Stimulated activated CD8-positive, alpha-beta memory T cell treated with anti-CD3 and anti-CD28 coated beads, Interleukin-4, amount 100 ng/mL, for 1 hour (primary cell): ENCODE measurements at places on chromosomes 16 and 17.

- DNase-seq: no peak
Measured at GRCh38 chr16:3012246-3012645, 477 bp upstream of the CLDN9 start.

- DNase-seq: no peak
Measured at GRCh38 chr16:12201866-12202265, 225.3 kb downstream of the SNX29 start.

DNA sequence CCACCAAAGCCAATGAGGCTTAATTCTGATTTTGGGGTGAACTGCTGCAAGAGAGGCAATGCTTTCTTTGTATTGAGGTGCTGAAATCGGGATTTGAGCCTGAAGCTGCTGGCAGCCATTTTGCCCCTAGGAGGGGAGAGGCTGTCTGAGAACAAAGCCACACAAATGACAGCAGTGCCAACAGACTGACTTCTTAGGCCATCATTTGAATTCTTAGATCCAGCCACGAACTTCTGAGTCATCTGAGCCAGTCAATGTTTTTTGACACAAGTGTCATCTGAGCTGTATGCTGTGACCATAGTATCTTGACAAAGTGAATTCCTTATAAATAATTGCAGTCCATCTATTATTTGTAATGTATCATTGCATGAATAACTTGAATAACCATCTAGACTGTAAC is 29.0 kb downstream of the HYDIN start:
- DNase-seq: no peak

GRCh38 chr16:81610144-81610842 is 165.7 kb downstream of the CMIP start:
- no peak for DNase-seq

DNA sequence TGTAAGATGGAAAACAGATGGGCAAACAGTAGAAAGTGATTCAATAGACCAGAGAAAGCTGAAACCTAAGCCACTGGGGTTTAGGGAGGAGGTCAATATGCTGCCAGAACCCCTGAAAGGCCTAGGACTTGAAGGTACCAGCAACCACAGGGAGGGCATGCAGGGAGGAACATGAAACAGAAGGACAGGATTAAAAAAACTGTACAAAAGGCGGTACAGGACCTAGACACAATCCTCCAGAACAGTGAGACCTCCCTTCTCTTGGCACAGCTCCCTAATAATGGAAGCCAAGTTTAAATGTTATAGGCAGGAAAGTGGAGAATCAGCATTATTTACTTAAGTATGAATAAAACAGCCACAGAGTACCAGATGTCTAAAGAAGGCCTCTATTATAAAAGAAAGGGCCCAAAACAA is 105.5 kb downstream of the SPAG9 start:
- no peak for DNase-seq

DNA sequence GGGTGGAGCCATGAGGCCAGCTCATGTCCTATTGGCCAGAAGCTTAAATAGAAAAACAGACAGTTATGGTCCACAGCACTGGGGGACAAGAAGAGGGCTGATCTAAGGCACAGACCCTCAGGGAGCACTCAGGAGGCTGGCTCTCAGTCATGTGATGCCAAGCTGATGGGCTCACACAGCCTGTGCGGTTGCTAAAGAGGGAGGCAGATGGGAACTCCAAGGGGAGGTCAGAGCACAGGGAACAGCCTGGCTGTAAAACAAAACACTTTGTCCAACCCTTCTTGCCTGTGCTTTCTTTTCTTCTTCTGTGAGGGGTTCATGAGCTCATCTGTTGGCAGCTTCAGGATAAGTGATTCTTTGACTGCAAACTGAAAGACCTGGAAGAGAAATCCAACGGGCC is 27.2 kb downstream of the CNTNAP1 start:
- no peak for DNase-seq

GRCh38 chr17:45782889-45783592 is 1.1 kb upstream of the CRHR1 start:
- DNase-seq: no peak

GRCh38 chr17:77233635-77234334 is 93.0 kb downstream of the SEC14L1 start:
- DNase-seq: no peak

GRCh38 chr16:13996778-13997288 is 74.3 kb upstream of the MRTFB start:
- DNase-seq: no peak

DNA sequence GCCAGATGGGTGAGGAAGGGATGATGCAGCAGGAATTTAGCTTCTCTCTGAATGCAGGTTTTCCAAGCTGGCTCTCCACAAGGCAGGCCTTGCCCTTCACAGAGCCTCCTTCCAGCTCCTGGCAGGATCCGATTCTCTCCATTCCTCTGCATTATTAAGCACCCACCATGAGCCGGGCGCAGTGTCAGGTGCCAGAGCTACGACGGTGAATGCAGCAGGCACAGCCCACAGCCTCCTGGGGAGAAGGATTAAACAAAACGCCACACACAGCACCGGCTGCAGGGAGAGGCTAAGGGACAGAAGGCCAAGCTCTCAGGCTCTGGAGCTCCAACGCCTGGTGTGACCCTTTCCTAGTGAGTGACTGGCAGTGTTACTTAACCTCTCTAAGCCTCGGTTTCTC is 7.1 kb upstream of the MT2A start:
- no peak for DNase-seq

- DNase-seq: no peak
Measured at GRCh38 chr17:62899361-62899760, 66.7 kb upstream of the TANC2 start.

- no peak for DNase-seq
Measured at GRCh38 chr16:7392206-7392605, 59.6 kb downstream of the RBFOX1 start.

DNA sequence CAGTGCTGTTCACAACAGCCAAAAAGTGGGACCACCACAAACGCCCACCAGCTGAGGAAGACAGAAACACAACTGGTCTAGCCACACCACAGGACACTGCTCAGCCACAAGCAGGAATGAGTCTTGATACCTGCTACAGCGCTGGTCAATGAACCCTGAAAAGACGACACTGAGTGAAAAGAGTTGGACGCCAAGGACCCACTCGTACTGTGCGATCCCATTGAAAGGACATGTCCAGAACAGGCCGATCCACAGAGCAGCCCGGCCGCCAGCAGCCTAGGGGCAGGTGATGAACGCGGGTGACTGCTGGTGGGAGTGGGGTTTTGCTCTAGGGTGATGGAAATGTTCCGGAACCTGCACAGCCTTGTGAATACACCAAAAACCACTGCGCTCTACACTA is 10.6 kb upstream of the SLC38A8 start:
- no peak for DNase-seq

DNA sequence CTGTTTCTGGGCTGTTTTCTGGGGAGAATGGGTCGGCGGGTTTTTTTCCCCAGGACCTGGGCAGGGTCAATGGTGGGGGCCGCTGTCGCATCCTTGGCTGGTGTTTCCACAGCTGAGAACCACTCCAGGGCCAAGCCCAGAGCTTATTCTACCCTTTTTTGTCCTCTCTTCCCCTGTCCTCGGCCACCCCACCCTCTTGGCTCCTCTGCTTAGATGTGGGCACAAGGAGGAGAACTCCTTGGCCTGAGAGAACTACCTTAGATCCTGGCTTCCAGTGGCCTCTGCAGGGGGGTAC is 4.0 kb downstream of the NOD2 start:
- no peak for DNase-seq

- no peak for DNase-seq
Measured at GRCh38 chr17:83170571-83171260, 91.3 kb downstream of the METRNL start.

- DNase-seq: no peak
Measured at GRCh38 chr17:48526608-48527546, 3.9 kb downstream of the HOXB1 start.

- no peak for DNase-seq
Measured at GRCh38 chr16:80695020-80695419, 109.4 kb downstream of the CDYL2 start.

- no peak for DNase-seq
Measured at GRCh38 chr16:48231727-48232492, 12.2 kb upstream of the LONP2 start.

DNA sequence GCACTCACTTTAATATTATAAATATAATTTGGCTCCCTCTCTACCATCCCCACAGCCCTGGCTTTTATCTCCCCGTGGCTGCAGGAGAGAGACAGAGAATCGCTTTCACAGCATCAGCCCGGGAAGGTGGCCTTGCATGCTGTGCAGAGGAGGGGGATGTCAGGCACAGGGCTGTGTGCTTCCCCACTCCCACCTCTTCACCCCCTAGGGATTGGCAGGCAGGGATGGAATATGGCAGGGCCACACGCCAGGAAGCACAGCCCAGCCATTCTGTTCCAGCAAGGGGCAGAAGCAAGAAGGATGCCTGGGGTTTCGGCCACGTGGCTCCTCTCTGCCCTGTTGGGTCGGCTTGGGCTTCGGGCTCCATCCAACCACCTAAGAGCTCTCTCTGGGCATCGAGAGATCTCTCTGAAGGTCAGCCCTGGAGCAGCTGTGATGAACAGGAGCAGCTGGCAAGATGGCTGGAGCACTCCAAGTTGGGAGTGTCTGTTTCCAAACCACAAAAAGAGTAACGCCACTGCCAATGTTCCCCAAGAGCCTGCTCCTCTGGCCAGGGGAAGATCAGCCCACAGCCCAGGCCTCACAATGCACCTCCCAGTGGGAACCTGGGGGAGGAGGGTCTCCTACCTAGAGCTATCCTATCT is 223.2 kb downstream of the C16orf78 start:
- no peak for DNase-seq

DNA sequence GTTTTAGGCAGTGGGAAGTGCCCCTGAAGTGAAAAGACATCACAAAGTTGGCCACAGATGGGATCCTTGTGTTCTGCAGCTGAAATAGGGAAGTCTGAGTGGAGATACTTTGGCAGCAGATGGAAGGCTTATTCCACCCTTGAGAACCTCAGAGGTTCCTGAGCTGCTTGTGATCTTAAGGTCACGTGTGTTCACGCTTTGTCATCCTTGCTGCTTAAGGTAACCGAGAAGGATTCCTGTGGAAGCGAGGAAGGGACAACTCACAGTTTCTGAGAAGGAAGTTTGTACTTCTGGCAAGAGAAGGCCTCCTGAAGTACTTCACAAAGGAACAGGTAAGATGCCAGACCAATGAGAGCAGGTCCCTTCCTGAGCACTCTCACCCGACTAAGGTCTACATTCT is 12.2 kb downstream of the ADAP2 start:
- no peak for DNase-seq
